Hematopoietic multipotent progenitor cell (in vitro differentiated cells): ENCODE measurements at places on chromosomes 5 and 9.
A peak's percentile ranks its signal among the peaks of the same experiment; 100 is the strongest.

DNA sequence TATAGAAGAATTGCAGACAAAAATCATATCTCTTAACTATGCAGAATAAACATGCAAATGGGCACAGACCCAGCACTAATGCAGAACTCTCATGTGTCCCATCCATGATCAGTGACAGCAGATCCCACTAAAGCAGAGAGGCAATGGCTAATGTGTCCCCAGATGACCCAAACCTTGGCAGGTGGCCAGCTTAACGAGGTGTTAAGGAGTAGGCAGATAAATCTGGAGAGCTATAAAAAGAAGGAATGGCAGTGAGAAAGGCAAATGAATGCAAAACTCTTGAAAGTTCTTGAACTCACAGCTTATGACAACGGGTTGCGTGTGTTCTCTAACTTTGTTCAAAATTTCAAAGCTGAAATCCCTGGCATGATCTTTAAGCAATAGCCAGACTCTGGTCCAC is 265.4 kb downstream of the RASEF start:
- no peak for DNase-seq

DNA sequence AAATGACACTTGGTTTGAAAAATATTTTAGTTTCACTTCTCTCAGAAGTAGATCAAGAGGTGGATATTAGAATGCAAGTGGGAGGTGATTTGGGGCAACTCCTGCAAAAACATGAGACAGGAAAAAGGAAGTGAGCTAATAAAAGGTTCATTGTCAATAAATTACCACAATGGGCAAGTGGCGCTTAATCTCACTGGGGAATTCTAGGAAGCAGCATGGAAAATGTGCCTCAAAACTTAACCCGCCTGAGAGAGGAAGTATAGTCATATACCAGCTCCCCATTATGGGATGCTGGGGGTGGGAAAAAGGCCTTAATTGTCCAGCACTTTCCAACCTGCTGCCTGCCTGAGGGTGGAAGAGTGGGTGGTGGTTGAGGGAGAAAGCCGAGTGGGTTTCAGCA is 204.1 kb downstream of the ELAVL2 start:
- DNase-seq: no peak

- peak; percentile 19 for DNase-seq
These were observed 45.4 kb upstream of the MYOT start for GRCh38 chr5:137822158-137822764.

- no peak for DNase-seq
These were observed 15.3 kb upstream of the PIK3R1 start for GRCh38 chr5:68200288-68200687.

DNA sequence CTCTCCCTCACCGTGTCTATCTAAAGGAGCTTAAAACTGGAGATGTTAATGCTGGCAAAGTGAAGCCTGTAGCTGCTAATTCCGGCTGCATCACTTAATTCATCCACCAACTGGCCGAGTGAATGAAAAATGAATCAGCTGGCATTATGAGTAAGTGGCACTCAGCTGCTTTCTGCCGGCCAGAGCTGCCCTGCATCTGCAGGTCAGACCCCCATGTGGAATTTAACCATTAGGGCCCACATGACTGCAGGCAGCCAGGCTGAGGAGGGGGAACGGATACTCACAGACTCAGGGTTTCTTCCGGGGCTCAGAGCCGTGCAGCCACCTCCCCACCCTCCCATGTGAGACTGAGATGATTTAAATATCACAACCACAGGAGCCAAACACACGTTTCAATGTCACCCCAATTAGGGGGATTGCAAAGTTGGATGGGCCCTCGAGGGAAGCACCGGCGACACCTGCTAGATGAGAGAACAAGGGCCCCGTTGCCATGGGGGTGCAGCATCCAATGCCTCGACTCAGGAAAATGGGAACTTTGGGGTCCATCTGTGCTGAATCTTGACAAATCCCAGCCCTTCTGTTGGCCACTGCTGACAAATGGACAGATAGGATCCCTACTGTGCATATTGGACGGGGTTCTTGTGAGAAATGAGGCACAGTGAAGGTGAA is 115.6 kb upstream of the ALDH1B1 start:
- no peak for DNase-seq

DNA sequence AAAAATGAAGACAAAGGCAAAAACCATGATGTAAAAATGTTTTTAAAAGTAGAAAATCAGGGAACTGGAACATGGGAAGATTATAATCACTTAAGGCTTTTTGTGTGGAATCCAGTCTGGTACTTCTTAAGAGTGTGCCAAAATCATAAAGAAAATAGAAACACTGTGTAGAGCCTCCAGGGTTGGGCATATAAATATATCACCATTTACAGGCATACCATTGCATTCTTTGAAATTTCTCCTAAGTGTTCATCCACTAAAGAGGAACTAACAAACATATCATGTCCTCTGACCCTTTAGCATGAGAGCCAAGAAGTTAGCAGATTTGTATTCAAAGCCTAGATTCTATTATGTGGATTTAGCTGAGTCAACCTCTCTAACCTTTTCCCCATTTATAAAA is 93.3 kb downstream of the SLF1 start:
- no peak for DNase-seq

DNA sequence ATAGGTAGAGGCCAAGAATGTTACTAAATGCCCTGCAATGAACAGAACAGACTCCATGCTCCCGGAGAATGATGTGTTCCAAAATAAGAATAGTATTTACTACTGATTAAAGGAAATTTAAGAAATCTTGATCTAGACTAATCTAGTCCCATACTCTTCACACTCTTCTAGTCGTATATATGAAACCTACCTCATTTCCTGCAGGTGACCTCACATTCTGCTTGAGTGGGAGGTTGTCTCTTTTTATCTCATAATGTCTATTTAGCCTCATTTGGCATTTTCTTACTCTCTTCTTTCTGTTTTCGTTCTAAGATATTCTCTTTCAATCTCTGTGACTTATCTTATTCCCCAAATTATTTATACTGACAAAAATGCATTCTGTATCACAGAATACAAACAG is 9.2 kb upstream of the SHOC1 start:
- DNase-seq: no peak

DNA sequence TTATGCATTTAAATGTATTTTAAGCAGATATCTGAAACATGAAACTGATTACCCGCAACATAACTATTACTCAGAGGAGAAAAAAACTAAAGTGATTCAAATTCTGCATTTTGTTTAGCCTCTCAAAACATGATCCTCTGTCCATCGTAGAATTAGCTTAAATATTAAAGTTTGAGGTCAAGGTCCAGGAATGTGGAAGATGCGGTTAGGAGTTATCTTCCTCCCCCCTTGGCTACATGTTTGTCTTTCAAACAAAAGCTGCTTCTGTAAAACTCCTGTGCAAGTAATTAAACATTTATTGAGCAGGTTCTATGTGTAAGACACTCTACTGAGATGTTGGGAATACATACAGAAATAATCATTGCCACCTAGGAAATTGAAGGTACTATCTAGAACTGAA is 175.0 kb upstream of the ISL1 start:
- no peak for DNase-seq

DNA sequence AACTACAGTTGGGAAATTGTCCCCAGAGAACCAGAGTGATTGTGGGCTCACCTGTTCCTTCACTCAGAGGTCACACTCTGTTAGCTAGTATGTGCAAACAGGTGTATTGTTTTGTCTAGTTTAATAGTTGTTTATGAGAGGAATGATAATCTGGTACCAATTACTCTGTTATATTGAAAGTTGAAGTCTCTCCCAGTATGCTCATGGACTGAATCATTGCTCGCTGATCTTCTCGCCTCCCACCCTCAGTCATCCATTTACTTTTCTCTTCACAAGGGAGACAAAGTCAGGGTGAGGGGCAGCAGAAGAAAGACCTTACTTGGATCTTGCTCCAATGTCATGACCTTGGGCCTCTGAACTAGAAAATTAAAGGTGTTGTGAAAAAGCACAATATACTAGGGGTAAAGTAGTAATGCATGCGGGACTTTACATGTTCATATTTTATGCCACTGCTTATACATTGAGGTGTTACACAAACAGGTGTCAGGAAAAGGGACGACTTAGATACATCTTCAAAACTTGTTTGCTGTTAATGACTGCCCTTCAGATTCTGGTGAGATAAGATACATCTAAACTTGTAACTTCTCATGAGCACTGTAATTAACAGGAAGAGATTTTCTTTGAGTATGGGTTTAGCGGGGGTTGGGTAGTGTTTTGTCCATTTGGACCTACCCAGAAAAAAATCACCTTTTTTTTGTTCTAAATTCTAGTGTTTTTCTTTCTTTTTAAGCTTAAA is 36.9 kb downstream of the LNPEP start:
- no peak for DNase-seq

DNA sequence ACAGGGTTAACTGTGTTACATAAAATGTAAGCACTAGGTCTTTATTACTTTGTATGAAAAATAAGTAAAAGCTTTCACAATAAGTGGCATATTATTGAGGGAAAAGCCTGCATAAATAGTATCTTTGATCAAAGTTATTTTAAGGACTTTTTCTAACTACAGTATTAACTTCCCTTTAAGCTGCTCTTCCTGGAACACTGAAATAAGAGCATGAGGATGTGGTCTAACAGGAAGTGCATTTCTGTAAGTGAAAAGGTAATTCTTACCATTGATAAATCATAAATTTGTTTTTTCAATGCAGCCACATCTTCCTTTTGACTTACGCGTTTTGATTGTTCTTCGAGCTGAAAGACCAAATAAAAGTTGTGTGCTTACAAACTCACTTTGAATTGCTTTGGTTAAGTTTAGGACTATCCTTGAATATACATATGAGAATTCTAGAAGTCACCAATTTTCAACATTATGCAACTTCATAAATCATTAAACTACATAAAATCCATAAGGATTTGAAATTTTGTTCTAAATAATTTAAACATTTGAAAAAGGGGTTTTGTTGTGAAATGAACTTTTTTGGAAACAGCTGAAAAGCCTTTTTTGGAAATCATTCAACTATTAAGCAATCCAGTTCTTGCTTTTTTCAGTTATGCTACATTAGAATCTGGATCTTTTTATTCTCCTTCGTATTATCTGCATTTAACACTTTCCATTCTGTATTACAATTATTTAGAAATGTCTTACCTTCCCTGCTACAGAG is 50.6 kb downstream of the RASEF start:
- DNase-seq: no peak

GRCh38 chr5:137666461-137666850 is 69.4 kb downstream of the KLHL3 start:
- no peak for DNase-seq

DNA sequence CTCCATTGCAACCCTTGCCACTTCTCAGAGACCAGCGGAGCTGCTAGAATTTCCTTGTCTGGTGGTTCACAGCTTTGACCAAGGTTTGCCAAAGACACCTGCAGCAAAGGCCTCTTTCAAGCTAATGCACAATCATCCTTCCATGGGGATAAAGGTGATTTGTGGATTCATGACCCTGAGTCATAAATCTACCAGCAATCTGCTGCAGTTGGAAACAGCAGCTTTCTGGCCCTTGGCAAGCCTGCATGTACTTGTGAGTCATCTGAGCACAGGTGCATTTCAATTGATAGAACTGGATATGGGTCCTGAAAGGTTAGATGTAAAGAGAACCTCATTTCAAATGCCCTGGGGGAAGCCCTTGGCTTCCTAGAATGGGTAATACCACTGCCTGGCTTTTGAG is 21.6 kb upstream of the TCF7 start:
- DNase-seq: no peak

DNA sequence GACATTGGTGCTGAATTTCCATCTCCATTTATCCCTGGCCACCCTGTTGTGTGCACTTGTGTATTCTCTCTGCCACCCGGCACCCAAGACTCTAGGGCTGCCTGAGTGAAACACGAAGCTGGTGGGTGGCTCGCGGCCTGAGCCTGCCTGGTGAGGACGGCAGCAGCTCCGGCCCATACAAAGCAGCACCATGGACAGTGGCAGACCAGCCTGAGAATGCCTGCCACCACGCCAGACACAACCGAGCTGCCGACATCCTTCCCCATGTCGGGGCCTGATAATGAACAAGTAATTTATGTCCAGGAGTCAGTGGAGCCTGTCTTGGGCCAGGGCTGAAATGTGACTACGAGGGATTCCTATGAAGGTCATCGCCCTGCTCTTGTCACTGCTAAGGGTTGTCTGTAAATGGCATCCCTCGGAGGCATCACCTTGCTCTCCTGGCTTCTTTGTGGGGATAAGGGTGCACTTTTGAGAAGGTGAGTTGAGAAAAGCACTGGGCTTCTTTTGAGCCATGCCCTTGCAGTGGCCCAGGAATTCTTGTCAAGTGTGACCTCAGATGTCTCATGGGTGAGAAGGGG is 175.7 kb downstream of the MELK start:
- DNase-seq: no peak

DNA sequence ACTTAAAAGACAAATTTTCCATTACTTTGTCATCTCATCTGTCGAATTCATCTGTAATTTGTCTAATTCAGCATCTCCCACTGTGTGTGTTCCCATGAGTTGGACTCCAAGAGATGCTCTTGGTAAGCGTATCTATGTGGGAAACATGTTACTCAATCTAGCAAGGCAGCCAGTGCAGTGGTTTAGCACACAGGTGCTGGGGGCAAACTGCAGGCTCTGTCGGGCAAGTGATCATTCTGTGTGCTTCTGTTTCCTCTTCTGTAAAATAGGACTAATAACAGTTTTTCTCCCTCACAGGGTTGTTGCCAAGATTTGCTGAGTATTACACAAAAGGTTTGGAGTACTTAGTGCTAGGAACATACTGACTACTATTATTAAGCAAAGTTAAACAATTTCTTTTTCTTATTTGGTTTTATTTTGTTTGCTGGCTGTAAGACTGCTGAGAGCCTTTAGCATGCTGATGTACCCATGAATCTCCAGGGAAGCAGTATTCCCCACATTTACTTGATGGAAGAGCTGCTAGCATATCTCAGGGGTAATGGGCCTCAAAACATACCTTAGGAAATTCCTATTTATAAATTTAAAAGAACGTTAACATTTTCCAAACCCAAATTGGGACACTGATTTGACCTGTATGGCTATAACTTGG is 709 bp upstream of the GAPT start:
- no peak for DNase-seq

- DNase-seq: no peak
These were observed 11.1 kb upstream of the PAIP1 start for GRCh38 chr5:43567967-43568366.

DNA sequence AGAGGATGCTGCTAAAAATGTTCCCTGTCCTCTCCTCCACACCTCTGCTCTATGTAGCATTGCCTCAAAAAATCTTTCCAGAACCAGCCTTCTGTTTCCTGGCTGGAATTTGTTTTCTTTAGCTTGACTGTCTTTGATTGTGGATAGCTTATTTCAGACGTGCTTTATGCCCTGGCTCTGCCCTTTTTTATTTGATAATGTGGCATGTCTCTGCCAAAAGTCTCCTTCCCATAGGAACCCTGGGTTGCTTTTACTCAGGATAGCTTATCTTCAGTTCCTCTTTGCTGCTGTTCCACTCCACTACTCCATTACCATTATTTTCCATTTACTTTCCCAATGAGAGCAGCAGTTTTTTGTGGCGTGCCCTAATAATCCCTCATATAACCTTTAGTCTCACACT is 885 bp upstream of the TMEM252 start:
- no peak for DNase-seq

DNA sequence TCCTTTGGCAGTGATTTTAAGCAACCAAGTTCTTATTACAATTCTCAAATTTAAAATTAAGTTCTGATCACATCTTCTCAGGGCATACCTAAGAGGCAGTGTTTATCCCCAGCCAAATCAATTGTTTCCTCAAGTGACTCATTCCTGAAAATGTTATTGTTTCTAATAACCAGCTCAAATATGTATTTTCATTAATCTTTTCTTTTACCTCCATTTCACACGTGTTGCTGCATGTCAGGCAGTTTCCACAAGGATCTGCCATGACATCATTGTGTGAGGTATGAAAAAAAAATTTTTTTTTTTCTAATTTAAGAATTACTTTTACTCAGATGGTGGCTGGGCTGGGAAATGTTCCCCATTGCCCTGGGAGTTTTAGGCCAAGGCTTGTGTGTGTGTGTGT is 113.0 kb upstream of the NTRK2 start:
- no peak for DNase-seq

GRCh38 chr9:132800038-132800648 is 77.9 kb downstream of the AK8 start:
- DNase-seq: peak; percentile 41
